ENCODE measurements at places on chromosomes 5 and 9.

- no peak for DNase-seq
These were observed 8.7 kb upstream of the GABRP start for GRCh38 chr5:170774831-170775230.

- peak; percentile 44 for DNase-seq
These were observed 13.2 kb downstream of the HNRNPH1 start for GRCh38 chr5:179610109-179610902.

- no peak for DNase-seq
These were observed 119.9 kb upstream of the ANKRD55 start for GRCh38 chr5:56352808-56353590.

DNA sequence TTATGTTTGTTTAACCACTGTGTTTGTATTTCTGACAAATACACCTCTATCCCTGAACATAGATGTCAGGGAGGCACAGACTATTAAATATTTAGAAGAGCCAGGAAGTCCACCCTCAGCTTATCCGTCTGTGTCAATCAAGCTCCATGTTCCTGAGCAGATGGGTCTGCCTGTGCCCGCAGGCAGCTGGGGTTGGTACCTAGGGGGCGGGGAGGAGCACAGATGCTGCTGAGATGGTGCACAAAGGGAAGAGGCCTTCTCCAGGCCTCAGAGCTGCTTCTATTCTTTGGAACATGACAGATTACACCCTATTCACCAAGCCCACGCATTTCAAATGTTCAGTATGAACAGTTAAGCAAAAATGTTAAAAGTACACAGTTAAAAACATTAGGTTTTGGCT lies 142.1 kb downstream of the EPB41L4A start:
- peak; percentile 50 for DNase-seq

- no peak for DNase-seq
These were observed 37.5 kb upstream of the CDKN2AIPNL start for GRCh38 chr5:134449167-134449566.

GRCh38 chr5:1292139-1292538 lies 2.7 kb downstream of the TERT start:
- peak; percentile 82 for DNase-seq

- DNase-seq: peak; percentile 44
These were observed 79.3 kb upstream of the LRRTM2 start for GRCh38 chr5:138954257-138955012.

Measured in DMS53 (cell line).